D721Med (cell line): ENCODE measurements at places on chromosomes 5 and 9.

DNA sequence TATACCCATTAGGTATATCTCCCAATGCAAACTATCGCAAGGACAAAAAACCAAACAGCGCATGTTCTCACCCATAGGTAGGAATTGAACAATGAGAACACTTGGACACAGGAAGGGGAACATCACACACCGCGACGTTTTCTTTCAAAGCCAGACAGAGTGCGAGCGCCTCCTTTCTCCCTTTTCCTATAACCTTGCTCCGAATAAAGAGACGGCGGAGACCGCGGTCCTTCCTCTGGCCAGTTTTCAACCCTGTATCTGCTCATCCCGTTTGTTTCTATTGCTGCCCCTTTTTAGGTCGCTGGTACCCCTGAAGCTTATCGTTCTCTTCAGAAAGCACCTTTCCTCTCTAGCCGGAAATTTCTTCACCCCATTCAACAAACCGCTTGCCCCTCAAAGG is 1.3 kb downstream of the LVRN start:
- DNase-seq: no peak

GRCh38 chr5:123966781-123967180 is 454.8 kb downstream of the CSNK1G3 start:
- no peak for DNase-seq

DNA sequence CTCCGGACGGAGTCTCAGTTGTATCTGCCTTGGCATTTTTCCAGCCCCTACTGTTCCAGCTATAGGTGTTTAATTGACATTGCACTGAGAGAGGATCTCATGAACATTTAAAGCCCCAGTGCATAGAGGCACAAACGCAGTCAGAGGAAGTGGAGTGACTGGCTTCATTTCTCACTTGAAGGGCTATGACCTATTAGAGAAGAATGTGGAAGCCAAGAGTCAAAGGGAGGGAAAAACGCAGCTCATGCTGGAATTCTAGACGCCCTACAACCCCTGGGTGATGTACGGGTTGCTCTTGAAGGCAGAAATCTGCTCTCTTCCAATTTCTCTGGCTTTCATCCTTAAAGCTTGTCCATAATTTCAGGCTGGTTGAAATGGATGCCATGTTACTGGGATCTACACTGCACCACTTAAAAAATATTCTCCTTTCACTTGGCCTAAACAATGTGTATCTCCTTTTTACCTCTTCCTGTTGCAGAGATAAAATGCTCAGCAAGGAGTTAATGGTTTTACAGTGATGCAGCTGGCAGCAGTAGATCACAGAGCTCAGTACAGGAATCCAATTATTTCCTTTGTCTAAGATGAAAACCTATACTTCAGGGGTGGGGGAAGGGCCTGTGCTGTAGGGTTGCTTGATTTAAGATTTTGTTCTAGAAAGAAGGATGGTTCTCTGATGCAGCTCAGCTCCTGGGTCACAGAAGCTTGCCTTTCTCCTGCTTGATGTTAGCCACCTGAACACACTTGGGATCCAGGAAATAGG is 61.8 kb upstream of the MAMDC2 start:
- no peak for DNase-seq

- DNase-seq: no peak
Measured at GRCh38 chr9:87643778-87644570, 81.9 kb upstream of the CTSL start.

GRCh38 chr9:34185778-34186551 is 7.1 kb downstream of the UBAP1 start:
- DNase-seq: no peak
